ENCODE measurements at places on chromosomes 16 and 17. TPM values are rescaled to one million over a fixed set of nuclear protein-coding genes. Genes with fewer than 3 reads are reported as not detected.

DNA sequence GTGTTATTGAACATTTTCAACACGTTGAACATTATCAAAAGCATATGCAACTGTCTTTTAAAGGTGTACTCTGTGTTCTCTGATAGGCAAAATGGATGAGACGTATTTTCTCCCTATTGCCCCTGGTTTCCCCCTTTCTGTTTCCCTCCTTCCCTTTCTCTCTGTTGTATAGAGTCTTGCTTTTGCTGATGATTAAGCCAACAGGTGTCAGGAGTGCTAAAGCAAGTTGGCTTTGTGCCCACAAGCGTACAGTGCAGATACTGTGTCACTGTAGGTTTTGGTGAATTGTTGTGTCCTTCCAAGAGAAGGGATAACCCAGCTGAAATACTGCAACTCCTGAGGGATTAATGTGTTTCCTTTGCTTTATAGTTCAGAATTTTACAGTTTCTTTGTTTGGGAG lies 74.4 kb downstream of the COX10 start:
- no peak for DNase-seq

DNA sequence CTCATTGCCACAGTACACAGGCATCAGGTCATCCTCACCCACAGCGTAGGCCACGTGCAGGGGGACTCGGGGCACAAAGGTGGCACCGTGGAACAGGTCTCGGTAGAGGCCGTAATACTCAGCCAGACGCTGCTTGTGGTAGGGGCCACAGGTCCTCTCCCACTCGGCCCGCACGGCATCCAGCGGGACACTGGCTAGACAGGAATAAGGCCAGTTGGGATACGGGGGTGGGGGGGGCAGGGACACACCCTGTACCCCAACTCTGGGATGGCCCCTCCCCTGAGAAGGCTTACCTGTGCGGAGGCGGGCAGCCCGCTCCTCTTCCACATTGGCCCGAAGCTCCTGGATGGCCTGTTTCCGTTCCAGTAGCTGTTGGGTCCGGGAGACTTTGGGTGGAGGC lies 3.0 kb downstream of the MRPL38 start:
- DNase-seq = no peak

GRCh38 chr17:7972131-7972785 lies 30.2 kb upstream of the GUCY2D start:
- DNase-seq = no peak

DNA sequence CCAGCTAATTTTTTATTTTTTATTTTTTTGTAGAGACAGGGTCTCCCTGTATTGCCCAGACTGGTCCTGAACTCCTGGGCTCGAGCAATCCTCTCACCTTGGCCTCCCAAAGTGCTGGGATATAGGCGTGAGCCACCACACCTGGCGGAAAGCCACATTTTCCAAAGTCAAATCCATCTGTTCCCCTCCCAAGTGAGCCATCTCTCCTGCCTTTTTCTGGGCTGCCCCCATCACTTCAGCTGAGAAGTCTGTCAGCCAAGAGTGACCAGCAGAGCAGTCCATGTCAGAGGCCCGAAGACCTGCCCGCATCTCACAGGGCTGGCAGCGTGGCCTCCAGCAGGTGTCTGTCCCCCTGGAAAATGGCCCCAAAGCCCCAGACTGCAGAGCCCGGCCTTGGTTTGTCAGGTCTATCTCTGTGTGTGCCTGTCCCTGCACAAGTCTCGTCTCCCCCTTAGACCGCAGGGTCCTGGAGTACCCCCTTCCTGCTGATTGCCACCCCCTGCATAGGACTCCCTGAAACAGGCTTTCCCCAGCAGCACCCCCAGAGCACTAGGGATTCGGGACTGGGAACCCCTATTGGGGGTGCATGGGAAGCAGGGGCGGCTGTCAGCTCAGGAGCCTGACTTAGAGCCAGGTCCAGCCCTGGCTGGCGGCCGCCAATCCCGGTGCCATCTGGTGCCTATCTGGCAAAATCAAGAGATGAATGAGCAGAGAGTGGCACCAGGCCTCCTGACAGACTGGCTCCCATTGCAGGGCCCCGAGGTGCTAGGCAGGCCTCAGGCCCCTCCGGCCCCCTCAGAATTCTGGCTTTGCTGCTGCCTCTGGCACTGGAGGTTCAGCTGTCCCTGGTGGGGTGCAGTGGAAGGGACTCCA lies 7.8 kb downstream of the TTYH2 start:
- no peak for DNase-seq

DNA sequence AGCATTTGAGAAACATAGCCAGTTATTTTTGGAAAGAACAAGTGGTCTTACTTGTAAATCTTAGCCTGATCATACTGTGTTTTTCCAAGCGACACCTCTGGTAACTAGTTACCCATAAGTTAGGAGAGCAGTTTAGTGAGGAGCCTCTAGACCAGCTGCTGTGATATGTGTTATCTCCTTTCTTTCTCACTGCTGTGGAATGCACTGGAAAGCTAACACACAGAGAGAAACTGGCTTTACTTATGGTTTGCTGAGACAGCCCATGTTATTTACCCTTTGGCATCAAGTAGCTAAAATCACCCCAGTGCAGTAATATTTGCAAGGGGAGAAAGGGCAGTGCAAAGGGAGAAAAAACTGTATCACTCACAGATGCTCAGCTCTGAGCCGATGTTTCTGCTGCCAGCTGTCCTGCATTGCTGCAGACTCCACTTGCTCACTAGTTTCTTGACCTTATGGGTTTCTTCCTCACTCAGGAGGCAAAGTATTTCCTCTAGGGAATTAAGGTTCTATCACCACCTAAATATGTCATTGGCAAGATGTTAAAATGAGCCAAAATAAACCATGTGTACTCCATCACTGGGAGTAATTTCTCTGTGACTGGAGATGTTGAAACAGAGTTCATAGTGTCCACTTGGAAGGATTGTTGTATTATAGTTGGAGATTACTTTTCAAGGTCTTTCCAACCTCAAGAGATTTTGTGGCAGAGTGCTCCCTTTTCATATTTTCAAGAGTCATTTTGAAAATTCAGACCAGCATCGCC lies 2.3 kb downstream of the RBFOX1 start:
- no peak for DNase-seq

The SOX8 gene
- 2.3 TPM for polyA plus RNA-seq

Data from naive thymus-derived CD4-positive, alpha-beta T cell (primary cell).